ENCODE measurements at places on chromosomes 16 and 17.

- no peak for DNase-seq
These were observed 149.0 kb upstream of the PLCG2 start for GRCh38 chr16:81629896-81630634.

- no peak for DNase-seq
These were observed 512 bp downstream of the AKAP1 start for GRCh38 chr17:57085448-57086068.

- no peak for DNase-seq
These were observed 170.5 kb upstream of the MPHOSPH6 start for GRCh38 chr16:82340531-82340930.

DNA sequence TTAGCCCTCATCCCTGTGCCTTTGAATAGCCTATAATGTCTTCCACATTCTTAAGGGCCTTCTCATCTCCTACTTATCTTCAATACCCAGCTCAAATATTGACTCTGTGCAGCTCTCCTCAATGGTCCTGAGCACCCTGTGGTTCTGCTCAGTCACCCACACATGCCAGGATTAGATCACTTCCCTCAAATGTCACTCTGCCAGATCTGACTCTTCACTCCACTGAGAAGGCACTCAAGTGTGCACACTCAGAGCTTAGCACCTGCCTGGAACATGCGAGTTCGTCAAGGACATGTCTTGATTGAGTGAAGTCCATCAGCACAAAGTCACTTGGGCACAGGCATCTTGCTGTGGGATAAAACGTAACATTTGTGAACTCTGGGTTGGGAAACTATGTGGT, 404.8 kb downstream of the CDH13 start:
- no peak for DNase-seq

GRCh38 chr17:28199115-28199514, 119.9 kb upstream of the TMEM97 start:
- DNase-seq, result no peak

GRCh38 chr16:54923055-54923473, 7.6 kb upstream of the IRX5 start:
- DNase-seq, result no peak

DNA sequence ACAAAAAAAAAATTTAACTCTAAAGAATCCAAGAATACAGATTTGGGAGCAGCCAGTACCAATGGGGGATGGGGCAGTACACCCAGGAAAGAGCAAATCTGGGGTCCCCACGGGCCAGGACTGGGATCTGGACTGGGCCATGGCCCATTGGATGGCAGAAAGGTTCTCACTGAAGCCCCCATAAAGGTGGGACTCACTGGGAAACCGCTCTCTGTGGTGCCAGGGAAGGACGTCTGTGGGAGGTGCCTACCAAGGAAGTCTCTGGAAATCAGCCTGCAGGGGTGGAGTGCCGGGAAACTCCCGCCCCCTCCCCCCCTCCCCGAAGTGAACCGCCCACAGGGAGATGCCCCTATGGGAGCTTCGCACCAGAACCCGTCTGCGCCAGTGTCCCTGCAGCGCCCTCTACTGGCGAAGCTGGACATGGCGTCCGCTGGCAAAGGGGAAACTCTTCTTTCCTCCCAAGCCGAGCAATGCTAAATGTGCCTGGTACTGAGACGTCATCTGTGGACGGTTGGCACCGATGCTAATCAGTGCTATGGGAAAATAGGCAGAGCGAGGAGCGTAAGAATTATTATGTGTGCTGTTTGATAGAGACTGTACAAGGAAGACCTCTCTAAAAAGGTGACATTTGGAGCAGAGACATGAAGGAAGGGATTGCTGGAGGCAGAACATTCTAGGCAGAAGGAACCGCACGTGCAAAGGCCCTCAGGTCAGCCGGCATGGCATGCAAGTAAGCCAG, 671.1 kb downstream of the WWOX start:
- DNase-seq, result no peak

- no peak for DNase-seq
These were observed 57.9 kb upstream of the ZNF750 start for GRCh38 chr17:82897514-82898249.

GRCh38 chr17:76083536-76084182, 4.7 kb downstream of the ZACN start:
- no peak for DNase-seq

DNA sequence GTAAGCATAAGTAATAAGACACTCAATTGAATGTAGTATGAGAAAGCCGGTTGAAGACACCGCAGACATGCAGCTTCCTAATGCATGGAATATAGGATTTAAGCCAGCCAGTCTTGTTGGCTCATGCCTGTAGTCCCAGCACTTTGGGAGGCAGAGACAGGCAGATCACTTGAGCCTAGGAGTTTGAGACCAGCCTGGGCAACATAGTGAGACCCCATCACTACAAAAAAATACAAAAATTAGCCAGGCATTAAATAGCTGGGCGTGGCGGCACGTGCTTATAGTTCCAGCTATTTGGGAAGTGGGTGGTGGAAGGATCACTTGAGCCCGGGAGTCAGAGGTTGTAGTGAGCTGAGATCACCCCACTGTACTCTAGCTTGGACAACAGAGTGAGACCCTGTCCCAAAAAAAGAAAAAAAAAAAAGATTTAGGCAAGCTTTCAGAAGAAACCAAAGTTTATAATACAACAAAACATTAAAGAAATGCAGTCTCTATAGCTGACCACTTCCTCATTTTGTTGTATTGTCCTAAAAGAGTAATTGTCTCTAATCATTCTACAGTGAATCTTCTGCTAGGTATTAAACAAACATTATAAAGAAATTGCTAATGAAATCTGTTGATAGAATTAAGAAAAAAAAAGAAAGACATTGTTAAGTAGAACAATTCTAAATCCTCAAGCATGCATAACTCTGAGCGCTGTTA, 68.6 kb upstream of the KIFC3 start:
- DNase-seq, result no peak

GRCh38 chr16:56228476-56228875, 37.2 kb downstream of the GNAO1 start:
- DNase-seq, result no peak

GRCh38 chr17:34996422-34997285, 16.3 kb downstream of the LIG3 start:
- DNase-seq, result no peak

DNA sequence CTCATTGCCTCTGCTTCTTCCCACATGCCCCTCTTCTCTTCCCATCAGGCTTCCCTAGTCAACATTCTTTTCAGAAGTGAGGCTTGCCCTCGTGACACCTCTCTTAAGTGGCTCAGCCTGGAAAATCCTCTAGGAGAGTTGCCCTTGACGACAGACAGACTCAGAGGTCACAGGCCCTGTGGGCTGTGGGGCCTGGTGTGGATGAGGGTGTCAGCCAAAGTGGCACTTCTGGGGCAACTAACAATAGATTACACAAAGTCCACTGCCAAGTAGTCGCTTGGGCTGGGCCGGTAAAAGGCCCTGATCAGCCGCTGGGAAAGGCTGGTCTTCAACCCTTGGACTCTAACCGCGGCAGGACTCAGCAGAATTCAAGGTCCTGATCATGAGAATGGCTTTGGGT, 33.7 kb upstream of the METTL16 start:
- no peak for DNase-seq

DNA sequence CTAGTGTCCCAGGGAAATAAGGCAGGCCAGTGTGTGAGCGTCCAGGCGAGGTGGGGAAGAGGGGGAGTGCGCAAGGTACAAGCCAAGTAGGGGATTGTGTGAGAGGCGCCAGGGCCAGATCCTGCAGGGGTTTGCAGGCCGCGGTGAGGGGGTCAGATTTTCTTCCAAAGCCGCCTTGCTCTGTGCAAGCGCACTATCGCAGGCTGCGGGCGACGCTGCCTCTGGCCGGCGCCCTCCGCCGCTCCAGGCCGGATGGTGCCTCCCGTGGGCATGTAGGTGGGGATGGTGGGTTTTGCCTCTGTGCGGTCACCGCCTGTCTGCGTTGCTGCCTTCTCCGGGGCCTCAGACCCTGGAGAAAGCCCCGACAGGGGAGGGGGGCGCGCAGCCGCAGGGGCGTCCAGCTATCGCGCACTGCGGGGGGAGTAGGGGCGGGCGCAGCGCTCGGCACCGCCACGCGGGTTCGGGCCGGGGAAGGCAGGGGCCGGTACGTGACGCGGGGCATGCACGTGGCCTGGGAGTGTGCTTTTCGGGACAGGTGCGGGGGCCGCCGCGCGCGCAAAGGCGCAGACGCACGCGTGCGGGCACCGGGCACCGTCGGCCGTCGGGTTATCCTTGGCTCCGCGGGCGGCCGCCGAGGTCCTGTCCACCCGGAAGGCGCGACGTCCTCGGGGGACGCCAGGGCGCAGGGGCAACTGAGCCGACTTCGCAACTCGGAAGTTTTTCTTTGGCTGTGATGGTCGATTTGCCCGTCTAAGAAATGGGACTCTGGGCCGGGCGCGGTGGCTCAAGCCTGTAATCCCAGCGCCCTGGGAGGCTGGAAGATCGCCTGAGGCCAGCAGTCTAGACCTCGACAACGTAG, 1.1 kb upstream of the HAPSTR1 start:
- no peak for DNase-seq

DNA sequence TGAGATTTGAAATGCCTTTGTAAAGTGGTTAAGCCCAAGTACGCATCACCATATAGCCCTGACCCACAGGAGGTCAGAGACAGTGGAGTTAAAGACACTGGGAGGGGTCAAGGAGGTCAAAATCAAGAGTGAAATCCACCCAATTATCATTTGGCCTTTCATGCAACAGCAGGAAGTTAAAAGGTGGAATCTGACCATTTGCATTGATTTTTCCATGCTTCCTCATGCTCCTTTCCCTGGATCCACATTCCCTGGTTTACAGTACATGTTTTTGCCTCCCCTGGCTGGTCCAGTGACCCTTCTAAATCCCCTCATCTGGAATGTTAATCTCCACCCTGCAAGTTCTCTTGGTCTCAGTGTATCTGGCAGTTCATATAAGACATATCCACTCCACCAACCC, 36.6 kb upstream of the TOM1L1 start:
- no peak for DNase-seq

GRCh38 chr17:81057079-81057730, 22.3 kb downstream of the BAIAP2 start:
- no peak for DNase-seq

DNA sequence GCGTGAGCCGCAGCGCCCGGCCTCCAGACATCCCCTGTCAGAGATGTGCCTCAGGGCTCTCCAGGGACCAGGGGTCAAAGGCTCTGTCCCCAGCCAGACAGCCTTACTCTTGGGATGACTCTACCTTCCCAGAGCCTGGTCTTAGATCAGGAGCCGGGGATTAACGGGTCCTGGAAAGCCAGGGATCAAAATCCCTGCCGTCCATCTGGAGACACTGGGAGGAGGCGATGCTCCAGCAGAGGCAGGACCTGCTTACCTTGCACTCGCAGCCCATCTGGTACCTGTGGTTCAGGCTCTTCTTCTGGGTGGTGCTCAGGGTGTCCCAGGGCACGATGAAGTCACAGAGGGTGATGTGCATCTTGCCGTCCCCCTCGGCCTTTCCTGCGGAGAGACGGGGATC, 16.7 kb upstream of the USP36 start:
- DNase-seq, result no peak

DNA sequence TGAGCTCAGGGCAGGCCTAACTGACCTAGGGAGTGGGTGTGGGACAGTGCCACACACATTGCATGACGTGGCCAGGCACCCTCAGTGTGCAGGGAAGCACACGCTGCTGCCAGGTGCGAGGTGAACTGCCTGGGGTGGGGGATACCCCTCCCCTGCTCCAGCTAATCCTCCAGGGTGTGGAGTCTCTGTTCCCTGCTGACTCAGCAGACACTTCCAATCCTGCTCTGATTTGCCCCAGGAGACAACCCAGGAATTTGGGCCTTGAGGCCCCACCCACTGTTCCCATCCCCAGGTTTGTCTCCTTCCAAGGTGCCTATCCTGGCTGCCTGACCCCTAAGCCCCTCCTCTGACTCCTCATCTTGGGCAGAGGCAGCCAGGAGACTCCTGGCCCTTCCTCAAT, 10.7 kb downstream of the DLX3 start:
- DNase-seq, result no peak

- no peak for DNase-seq
These were observed 63.8 kb upstream of the GPRC5B start for GRCh38 chr16:19948186-19949104.

GRCh38 chr17:74349120-74349519, 12.5 kb downstream of the BTBD17 start:
- no peak for DNase-seq

DNA sequence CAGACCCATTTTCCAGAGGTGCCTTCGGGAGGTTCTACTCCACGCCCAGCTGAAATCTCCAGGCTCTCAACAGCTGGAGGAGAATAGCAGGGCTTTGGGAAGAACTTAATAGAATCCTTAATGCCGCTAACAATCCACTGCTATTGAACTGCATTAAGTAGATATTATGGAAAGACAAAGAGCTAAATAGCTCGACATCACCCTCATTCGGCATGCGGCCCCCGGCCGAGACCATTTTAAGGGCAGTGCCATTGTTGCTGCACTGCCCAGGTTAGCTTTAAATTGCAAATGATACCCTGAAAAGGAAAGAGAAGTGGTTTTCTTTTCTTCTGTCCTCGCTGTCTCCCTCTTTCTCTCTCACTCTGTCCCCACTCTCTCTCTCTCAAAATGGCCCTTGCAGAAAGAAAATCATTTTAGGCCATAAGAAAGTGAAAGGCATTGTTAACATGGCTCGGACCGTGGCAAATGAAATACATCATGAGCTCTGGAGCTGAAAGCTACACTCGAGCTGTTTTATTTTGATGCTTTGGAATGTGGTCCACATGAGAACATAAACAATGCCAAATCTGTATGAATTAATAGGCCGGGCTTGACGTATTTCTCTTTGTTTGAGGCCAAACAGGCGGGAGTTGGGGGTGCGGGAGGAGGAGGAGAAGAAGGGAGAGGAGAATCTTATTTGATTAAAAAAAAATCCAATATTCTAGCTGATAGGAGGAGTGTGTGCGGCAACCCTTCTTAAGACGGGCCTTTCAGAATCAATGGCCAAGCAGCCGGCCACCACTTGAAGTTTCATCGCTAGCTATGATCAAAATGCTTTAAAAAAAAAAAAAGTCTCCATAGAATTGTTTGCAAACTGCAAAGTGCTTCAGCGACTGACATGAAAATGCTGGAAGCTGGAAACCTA, 298.8 kb upstream of the IRX3 start:
- DNase-seq, result no peak

GRCh38 chr17:44320066-44320465, 4.6 kb downstream of the SLC25A39 start:
- DNase-seq, result no peak

DNA sequence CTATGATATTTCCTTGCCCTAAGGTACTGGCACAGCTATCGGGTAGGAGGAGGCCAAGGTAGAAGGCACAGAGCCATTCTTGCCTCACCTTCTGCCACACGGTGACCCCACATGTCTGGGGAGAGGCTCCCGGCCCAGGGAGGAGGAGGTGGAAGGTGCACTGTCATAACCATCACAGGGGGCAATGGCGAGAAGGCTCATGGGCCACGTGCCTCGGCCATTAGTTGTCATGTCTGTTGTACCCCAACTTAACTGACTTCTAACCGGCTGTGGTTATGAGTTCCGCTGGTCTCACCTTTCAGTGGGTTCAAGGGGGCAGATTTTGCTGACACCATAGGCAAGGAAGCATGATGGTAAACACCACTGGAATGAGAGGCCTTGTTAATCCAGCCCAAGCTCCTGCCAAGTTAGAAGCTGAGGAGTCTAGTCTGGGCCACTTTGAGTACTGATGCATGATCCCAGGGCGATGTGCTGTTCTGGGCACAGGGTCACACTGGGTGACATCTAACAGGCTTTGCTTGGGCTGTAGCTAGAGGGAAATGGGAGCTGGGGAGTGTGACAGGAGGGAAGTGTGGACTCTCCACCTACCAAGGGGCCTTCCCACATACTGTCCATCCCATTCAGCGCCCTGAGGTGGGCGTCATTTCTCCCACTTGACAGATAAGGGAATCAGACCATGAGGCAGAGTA, 39.6 kb downstream of the HLF start:
- DNase-seq, result no peak
